ENCODE measurements at places on chromosomes 7 and 10.

- no peak for DNase-seq
These were observed 100.4 kb downstream of the ARID5B start for GRCh38 chr10:62001898-62002297.

- no peak for DNase-seq
These were observed 252.2 kb downstream of the CALN1 start for GRCh38 chr7:72159911-72160310.

GRCh38 chr7:7414791-7415603, 120.7 kb downstream of the COL28A1 start:
- no peak for DNase-seq

- no peak for DNase-seq
These were observed 480.9 kb downstream of the PHTF2 start for GRCh38 chr7:78279457-78279856.

DNA sequence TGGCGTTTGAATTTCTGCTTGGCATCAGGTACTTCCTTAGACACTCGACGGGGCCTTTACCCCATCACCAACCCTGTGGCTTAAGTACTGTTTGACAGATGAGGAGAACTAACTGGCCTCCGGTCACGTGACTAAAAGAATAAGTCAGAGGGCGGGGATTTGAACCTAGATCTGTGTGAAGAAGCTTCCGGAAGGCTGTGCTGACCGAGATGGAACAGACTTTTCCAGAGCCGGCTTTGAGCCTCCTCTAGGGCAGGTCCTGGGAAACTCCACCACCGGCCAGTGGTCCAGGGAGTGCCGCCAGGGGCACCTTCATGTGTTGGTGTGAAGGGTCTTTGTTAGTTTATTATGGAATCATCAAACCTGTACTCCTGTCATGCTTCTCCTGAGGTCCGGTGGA, 26.9 kb downstream of the CAMK1D start:
- no peak for DNase-seq

DNA sequence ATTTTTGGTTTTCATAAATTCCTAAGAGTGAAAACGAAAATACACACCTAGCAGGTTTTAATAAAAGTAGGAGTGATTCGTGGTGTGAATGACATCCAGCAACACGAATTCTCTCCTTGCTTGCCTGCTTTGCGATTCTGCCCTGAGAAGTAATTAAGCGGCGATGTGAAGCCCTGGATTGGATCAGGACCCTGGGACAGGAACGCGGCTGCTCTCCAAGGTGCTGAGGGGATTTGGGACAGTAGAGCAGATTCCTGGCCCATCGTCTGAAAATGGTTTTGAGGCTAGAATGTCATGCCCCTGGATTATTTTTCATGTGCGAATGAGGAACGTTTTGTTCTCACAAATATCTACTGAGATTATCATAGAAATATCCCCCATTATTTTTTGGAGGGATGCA, 7.8 kb downstream of the NPS start:
- DNase-seq = no peak

DNA sequence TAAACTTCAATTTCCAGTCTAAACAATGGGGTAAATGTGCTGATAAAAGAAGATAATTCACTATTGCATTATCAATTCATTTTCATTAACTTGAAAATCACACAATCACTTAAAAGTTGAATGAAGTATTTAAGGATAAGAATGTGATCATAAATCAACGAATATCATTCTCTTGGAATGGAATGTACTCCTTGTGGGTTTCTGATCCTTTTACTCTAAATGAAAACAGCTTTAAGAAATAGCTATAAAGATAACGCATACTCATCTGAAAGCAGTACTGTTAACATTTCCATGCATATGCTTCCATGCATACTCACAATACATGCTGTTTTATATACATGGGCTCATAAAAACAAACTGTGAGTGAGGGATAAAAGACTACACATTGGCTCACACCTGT, 108.8 kb downstream of the ATE1 start:
- no peak for DNase-seq

- no peak for DNase-seq
These were observed 22.7 kb downstream of the TWIST1 start for GRCh38 chr7:19094598-19095352.

- DNase-seq = no peak
These were observed 102.3 kb upstream of the NUPR2 start for GRCh38 chr7:56218510-56218909.

DNA sequence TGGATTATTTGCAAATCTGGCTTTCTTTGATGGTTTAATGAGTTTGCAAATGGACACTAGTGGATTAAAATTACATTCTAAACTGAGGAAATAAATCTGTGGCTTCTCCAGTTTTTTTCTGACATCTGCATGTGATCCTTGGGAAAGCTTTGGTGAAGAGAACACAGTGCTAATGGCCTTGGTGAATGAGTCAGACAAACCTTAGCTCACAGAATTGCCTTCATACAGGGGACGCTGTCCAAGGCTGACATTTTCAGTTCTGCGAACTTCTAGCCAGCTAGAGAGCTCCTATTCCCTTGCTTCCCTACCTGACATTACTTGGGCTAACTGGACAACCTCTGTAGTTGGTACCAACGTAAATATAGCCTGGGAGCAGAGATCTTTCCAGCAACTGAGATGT, 21.2 kb downstream of the BMPER start:
- DNase-seq = no peak

DNA sequence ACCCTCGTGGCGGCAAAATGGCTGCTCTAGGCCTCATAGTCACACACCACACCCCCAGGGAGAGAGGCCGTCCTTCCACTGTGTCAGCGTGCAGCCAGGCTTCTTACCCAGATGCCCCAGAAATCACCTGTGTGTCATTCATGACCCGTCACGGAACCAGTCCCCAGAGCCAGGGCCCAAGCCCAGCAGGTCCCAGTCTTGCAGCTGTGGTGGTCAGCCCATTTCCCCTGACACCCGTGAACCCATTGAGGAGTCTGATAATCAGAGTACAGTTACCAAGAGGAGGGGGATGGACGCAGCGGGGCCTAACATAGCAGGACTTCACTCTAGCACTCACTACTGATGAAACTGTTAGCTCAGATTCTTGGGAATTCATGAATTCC, 112.1 kb downstream of the ACTR3B start:
- DNase-seq = no peak

DNA sequence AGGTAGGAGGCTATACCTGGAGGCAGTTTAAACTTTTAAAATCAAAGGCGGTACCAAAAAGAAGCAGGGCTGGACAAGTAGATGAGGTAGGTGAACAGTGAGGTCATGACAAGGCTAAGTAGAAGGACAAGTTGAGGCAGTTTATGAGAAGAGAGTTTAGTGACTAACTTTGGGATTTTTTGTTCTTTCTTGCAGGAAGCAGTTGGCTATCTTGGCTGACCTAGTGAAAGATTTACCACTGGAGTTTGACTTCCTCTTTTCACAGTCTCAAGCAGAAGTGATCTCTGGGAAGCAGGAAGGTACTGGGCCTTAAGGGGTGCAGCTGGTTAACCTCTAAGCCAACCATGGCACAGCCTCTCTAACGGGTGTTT, 26.3 kb downstream of the ENTPD7 start:
- no peak for DNase-seq

GRCh38 chr7:155506854-155507337, 39.5 kb downstream of the CNPY1 start:
- no peak for DNase-seq

- DNase-seq = no peak
These were observed 299.9 kb upstream of the HABP2 start for GRCh38 chr10:113252650-113253618.

- DNase-seq = no peak
These were observed 316.3 kb downstream of the FRMD4A start for GRCh38 chr10:14014423-14014822.

DNA sequence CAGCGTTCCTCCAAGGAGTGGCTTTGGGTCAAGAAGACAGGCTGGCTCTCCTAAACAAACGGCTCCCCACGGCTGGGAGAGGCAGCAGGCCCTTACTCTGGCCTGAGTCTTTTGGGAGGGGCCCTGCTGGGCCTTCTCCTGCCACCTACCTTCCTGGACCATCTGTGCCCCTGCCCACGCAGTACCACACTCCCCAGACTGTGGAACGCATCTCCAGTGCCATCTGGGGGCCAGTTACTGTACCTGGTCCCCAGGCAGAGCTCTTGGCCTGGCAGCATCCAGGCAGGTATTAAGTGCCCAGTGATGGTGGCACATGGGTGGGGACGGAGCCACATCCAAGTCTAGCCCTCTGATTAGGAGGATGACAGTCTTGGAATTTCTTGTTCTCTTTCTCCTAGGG, 14.4 kb downstream of the ALKBH4 start:
- DNase-seq = no peak

DNA sequence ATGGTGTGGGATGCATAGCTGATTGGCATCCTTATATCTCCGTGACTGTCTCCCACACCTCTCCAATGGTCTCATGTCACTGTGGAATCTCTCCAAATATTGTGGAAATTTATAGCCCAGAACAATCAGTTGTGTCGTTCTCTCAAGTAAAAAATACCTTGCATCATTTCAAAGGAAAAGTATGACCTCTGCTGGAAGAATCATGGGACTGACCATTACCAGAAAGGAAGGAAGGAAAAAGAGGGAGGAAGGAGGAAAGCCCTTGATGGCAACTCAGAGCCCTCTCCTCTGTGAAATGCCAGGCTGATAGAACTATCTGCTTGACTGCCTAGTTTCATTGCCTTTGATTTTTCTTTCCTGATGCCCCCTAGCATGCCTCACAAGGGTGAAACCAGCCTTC, 76.3 kb downstream of the FOXI2 start:
- DNase-seq = no peak

DNA sequence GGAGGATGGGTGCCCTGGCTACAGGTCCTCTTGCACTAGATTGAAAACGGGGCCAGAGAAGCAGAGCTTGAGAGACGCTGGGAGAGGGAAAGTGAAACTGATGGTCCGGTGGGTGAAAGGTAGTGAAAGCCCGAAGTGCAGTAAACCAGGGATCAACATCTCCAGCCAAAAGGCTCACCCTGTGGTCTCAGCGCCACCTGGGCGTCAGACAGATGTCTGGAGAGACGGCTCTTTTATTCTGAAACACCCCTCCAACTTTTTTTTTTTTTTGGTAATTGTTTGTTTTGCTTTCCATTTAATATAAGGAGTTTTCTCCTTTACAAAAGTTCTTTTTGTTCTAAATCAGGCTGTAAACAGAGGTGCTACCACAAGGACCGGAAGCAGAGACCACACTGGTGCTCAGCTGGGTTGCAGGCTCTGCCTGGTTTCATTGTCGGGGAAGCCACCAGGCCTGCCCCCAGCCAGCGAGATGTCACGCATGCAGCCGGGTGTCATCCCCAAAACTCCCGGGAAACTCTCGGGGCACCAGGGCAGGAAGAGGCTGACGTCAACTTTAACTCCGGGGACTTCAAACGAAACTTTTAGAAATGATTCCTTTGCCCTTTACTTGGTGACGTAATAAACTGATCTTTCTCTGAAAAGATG, 11.2 kb downstream of the IL2RA start:
- peak; percentile 83 for DNase-seq

DNA sequence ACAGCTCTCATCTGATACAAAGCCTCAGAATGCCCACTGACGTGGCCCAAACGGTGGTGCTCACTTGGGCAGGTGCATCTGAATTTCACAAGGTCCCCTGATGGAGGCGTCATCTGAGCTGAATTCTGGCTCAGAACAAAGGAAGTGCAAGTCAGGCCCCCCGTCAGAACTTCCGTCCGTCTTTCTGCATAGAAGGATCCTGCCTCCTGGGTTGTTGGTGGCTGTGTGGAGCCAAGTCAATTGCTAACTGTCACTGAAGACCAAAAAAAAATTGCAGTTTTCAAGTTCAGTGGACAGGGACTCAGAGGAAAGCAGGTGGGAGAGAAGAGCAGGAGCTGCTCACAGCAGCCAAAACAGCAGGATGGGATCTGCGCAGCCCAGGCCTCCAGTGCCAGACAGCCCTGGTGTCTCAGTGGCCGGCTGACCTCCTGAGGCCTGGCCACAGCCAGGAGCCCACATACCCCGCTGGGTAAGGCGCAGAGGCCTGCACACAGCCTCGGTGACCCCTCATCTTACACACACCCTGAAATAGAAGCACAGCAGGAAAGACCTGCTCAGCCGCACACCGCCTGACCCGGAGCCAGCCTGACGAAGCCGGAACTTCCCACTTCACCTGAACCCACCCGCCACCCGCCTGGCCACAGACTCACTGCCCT, 49.4 kb downstream of the PYROXD2 start:
- DNase-seq = no peak

GRCh38 chr7:115052706-115053105, 130.8 kb downstream of the MDFIC start:
- DNase-seq = no peak

GRCh38 chr7:148588670-148589131, 1.9 kb upstream of the C7orf33 start:
- no peak for DNase-seq

- no peak for DNase-seq
These were observed 209.3 kb downstream of the SDK1 start for GRCh38 chr7:3510101-3511020.

GRCh38 chr10:93364966-93365365, 117.2 kb downstream of the MYOF start:
- no peak for DNase-seq

GRCh38 chr10:68578974-68579373, 18.8 kb downstream of the TET1 start:
- no peak for DNase-seq

DNA sequence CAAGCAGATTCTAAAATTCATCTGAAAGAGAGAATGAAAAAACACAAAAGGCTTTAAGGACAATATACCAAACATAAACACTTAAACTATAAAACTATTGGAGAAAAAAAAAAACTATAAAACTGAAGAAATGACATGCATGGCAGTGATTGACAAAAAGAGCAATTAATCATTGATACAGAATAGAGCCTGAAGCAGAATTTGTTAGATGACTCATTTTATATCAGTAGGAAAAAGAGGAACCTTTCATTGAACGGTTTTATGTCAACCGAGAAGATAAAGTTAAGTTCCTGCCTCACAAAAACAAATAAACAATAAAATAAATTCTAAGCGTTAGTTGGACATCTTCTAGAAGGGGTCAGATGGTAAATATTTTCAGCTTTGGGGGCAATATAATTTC, 23.3 kb downstream of the NPY start:
- no peak for DNase-seq

GRCh38 chr10:43282881-43283280, 16.0 kb upstream of the RASGEF1A start:
- no peak for DNase-seq

GRCh38 chr10:93138113-93138870, 64.6 kb downstream of the CYP26A1 start:
- DNase-seq = no peak

DNA sequence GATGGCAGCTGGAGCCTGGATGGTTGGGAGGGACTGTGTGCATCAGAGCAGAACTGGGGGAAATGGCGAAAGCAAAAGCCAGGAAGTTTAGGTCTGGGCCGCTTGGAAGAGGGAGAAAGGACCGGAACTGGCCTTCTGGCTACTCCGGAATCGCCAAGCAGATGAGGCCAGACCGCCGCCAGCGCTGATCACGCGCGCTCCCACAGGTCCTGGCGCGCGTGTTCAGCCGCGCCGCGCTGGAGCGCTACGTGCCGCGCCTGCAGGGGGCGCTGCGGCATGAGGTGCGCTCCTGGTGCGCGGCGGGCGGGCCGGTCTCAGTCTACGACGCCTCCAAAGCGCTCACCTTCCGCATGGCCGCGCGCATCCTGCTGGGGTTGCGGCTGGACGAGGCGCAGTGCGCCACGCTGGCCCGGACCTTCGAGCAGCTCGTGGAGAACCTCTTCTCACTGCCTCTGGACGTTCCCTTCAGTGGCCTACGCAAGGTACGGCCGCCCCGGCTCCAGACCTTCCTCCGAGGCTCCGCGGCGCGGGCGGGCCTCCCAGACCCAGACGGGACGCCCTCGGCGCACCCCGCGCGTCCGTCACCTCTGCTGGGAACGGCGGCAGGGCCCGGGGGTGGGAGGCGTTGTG, 2.0 kb downstream of the CYP26C1 start:
- no peak for DNase-seq

Measured in activated effector memory CD4-positive, alpha-beta T cell treated with Interleukin-2 at 50 U/mL for 16 hours (primary cell).